Hindlimb muscle (tissue), 1 donor: ENCODE measurements at places on chromosomes 12 and 14.

GRCh38 chr12:81070846-81071245, 7.0 kb upstream of the ACSS3 start:
- DNase-seq, result no peak

DNA sequence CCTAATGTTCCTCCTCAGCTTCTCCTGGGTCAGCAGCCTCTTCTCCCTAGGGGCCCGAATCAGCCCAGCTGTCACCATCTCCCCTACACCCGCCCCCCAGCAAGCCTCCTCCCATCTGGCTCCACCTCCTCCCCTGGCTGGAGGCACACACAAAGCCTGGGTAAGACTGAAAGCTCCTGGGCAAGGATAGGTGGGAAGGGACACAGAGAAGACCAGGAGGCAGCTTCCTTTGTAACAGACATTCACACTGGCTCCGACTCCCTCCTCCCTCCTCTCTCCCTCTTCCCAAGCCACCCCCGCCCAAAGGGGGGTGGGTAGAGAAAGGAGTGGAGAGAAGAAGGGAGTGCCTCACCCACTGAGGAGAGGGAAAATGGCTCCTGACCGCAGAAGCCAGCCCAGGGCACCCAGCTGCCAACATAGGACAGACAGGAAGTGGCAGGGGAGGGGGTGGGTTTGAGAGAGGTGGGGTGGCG, 4.0 kb downstream of the CHD4 start:
- no peak for DNase-seq

DNA sequence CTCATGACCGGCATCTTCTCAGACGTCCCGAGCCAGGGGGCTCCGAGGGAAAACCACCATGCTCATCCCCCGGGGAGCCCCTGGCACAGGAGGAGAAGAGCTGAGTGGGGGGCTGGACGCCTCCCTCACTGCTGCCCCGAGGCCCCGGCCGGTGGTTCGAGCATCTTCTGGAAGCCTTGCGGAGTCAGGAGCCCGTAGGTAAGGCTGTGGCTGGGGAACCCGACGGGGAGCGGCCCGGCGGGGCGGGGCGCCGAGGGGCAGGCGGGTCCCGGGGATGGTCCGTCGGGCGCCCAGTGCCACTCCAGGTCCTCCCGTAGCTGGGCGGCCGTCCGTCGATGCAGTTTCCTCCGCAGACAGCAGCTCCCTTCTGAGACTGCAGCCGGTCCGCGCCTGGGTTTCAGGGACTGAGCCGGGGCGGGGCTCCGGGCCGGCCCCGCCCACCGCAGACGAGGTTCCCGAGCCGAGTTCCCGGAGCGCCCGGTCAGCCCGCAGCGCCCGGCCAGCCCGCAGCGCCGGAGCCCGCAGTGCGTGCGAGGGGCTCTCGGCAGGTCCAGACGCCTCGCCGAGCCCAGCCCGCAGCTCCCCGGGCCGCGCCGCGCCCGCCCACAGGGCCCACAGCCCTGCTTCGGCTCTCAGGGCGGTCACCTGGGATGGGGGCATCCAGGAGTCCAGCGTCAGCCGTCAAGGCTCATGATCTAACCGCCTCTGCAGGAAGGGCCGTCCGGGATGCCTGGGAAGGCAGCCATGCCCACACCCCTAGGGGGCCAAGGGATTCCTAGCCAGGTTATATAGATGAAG, at the start of gene PGF:
PGF (minus strand) TSS at position 369 of the 798 bp plus-strand sequence; CDS start at position 14, 355 bp downstream.
- DNase-seq, result peak; percentile 68

GRCh38 chr12:4763549-4763948, 43.3 kb downstream of the GALNT8 start:
- DNase-seq, result peak; percentile 21

- DNase-seq, result no peak
These were observed 137.8 kb upstream of the SOX5 start for GRCh38 chr12:24087294-24087693.

DNA sequence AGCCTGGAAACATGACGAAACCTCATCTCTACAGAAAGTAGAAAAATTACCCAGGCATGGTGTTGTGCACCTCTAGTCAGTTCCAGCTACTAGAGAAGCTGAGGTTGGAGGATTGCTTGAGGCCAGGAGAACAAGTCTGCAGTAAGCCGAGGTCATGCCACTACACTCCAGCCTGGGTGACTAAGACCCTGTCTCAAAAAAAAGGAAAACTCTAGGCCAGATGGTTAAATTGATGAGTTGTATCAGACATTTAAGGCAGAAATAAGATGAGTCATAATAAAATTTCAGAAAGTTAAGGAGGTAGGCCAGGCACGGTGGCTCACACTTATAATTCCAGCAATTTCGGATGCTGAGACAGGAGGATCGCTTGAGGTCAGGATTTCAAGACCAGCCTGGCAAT, 10.7 kb downstream of the EIF2S1 start:
- DNase-seq, result no peak

GRCh38 chr14:61404637-61405036, 83.3 kb downstream of the PRKCH start:
- DNase-seq, result no peak
